ENCODE measurements at places on chromosomes 2 and 18.

GRCh38 chr2:108542071-108542470 is 7.8 kb downstream of the LIMS1 start:
- DNase-seq: no peak

DNA sequence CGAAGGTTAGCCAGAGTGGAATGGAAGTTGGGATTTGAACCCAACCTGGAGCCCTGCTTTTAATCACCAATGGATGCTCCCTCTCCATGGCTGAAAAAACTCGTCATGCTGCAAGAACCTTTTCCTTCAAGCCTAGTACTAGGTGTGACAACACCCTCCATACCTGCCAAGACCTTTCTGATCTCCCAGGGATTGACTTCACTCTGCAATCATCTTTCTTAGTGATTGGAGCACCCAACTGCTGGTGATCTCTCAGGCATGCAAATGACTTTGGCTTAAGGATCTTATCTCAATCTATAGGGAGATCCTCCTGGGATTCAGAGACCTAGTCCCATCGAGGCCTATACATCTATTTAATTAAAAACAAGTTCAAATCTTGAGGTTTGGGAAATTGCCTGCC is 23.5 kb upstream of the ITGB6 start:
- no peak for DNase-seq

GRCh38 chr2:69683170-69683971 is 39.8 kb upstream of the AAK1 start:
- DNase-seq: no peak

DNA sequence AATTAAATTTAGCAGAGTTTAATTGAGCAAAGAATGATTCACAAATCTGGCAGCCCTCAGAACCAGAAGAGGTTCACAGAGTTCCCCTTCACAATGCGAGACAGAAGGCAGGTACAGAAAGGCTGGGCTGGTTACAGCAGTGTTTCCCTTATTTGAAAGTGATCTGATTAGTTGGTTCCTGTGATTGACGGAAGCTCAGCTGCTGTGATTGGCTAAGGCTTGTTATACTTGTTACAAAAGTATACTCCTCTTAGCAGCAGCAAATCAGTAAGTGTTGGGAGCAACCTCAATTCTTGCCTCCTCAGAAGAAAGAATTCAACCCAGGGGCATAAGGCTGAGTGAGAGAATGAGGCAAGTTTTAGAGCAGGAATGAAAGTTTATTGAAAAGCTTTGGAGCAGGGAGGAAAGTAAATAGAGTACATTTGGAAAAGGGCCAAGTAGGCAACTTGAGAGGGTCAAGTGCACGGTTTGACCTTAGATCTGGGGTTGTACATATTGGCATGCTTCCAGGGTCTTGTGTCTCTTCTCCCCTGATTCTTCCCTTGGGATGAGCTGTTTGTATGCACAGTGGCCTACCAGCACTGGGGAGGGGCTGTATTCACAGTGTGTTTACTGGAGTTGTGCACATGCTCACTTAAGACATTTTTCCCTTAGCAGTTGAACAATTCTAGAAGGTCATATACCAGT is 431.8 kb upstream of the RAB12 start:
- DNase-seq: no peak

GRCh38 chr18:78992041-78993011 is 12.7 kb downstream of the SALL3 start:
- no peak for DNase-seq

GRCh38 chr2:104430359-104430740 is 423.6 kb upstream of the POU3F3 start:
- peak; percentile 82 for DNase-seq

DNA sequence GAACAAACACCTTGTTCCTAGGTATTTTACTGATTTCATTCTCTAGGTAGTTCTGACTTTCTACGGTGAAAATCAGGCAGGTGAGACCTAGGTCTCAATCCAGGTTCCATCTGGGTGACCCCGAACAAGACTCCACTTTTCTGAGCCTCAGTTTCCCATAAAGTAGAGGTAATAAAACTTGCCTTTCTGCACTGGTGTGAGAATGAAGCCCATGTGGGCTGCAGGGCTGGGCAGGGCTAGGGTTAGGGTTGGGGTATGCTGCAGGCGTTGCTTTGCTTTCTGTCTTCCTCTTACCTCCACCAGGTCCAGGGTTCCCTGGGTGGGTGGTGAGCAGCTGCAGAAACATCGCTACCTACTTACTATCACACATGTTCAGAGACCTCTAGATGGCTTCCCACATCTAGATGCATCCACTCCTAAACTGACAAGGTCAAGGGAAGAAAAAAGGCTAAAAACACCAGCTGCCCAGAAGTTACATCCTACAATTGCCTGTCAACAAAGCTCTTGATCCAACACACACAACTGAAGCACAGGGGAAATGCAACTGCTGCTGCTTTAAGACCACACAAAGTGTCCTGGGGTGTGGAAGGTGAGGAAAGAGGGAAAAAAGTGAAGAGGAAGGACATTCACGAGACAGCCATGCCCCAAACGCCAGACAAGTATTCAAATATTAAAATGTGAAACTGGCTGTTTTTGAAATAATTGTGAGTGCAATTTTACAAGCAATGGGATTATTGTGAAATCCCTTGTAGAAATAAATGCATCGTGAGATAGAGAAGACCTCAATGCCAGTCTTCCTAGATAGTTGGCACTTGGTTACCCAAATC is 23.5 kb downstream of the MBP start:
- DNase-seq: no peak

DNA sequence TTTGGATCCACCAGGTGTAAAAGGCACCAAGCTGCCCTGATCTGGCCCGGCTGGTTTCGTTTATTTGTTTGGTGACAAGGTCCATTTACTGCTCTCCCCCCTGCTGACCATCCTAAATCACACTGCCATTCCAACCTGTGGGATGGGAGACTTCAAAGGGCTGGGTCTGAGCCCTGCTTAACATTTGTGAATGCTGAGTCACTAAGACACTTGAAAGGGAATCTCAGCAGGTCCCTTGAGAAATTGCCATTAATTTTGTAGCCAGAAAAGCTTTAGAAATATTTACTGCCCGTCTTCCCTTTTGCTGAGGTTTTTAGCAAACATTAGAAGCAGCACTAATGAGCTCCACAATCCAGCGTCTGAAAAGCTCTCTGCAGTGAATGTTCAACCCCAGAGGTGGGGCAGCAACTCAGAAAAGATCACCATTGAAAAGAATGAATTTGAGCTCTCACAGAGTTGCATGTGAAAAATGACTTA is 133.8 kb downstream of the ARL4C start:
- DNase-seq: no peak

GRCh38 chr2:204748286-204748685 is 203.0 kb downstream of the PARD3B start:
- DNase-seq: no peak

DNA sequence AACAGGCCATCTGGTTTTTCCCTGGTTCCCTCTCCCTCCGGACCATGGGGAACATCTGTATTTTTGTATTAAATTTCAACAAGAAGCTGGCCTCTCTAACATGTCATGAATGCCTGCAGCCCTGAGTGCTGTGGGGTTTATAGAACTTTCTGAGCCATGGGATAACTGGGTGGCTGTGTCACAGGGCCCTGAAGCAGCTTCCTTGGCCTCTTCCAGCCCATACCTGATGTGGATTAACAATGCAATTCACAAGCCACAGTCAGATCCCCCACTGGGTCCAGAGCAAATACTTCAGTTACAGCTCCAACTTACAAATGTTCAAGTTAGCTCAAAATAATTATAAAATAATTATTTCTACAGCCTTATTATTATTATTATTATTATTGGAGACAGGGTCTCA is 307.8 kb upstream of the CELF4 start:
- no peak for DNase-seq

GRCh38 chr18:43876286-43876685 is 599.0 kb upstream of the SYT4 start:
- no peak for DNase-seq

Measured in hippocampal formation (tissue), 2 donors.